Activated CD8-positive, alpha-beta memory T cell treated with anti-CD3 and anti-CD28 coated beads for 36 hours (primary cell): ENCODE measurements at places on chromosomes 1 and 21. TPM values are rescaled to one million over a fixed set of nuclear protein-coding genes. Genes with fewer than 3 reads are reported as not detected.

Gene SLAMF9
- not detected for total RNA-seq

Gene OR2L2
- not detected for total RNA-seq

Gene DMBX1
- not detected for total RNA-seq

Gene OLFML2B
- not detected for total RNA-seq

Gene FMO5
- total RNA-seq: 0.38 TPM

Gene MIXL1
- total RNA-seq: not detected
